ENCODE measurements at places on chromosomes 1 and 21.

GRCh38 chr1:77415579-77415978 lies 133.8 kb downstream of the AK5 start:
- DNase-seq: no peak

DNA sequence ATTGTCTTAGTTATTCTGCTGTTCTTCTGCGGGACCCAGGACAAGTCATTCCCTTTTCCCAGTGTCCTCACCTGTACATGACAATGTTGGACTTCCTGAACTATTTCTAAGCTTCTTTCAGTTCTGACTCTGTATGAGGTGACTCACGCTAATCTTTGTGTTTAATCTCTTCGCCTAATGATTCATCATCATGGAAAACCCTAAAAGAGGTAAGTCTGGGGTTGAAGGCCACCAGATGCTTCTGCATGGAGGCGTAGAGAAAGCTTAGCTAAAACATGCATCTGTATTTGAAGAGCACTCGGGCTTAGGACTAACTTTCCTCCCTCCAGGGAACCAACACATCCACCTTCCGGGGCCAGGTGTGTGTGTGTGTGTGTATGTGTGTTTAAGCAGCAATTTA lies 7.4 kb downstream of the SPRR5 start:
- DNase-seq: no peak

GRCh38 chr1:151324390-151324930 lies 2.8 kb downstream of the PI4KB start:
- DNase-seq: no peak

- DNase-seq: no peak
Measured at GRCh38 chr21:14926186-14926585, 138.6 kb downstream of the NRIP1 start.

GRCh38 chr21:33829844-33830243 lies 85.8 kb downstream of the ATP5PO start:
- no peak for DNase-seq

DNA sequence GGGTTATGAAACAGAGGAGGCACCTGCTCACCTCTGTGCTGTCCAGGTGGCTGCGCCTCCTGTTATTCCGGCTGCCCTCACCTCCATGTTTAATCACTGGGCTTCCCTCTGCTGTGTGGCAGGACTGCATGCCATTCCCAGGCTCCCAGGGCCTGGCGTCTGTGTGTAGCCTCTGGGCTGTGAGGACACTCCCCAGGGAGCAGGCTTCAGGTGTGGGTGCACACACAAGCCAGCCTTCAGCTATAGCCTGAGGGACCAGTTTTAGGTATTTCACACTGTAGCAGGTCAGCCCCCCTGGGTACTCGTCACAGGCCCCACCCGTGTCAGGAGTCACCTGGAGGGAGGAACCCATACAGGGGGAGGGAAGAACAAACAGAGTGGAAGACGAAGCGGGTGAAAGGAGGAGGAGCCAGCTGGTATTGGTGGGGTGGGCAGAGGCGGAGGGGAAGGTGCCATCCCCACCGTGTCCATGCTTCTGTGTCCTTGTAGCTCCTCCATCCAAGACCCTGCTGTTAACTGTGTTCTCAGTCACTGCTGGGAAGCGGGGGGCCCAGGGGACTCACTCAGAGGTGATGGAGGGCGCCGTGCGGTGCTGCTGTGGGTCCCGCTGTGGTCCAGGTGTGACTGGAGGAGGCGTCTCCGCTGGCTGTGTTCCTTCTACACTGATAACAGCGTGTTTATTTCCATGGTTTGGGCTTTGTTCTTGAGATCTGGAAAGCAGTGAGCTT lies 158.6 kb downstream of the PGBD5 start:
- DNase-seq: no peak

GRCh38 chr1:206066479-206067171 lies 13.7 kb downstream of the RHEX start:
- no peak for DNase-seq

DNA sequence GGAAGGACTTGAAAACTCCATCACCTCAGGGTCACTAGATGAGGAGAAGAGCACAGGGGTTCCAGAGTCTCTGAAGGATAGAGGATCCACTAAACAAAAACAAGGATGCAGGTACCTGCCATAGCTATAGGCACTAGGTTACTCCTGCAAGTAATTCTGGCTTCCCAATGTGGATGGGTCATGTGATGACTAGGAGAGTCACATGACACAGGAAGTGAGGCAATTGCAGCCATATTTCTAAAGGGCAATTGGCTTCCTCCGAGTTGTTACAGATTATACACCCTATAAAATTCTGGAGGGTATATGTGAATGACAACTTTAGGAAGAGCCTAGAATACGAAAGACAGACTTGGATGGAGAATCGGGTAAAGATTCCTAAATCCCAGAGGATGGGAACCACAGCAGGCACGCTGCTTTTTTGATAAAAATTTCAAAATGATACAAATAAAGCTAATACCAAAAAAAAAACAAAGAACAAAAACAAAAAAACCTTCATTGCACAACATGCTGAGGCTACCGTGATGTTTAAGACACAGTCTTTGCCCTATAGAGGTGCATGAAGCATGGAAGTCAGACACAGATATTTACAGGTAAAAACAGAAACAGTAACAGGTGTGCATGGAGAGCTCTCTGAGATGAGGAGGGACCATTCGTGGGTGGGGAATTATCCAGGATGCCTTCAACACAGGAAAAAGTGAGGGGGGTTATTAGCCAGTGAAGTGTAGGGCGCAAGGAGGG lies 10.5 kb downstream of the MTX1 start:
- no peak for DNase-seq

- no peak for DNase-seq
Measured at GRCh38 chr1:8155528-8156186, 129.5 kb upstream of the ERRFI1 start.

- no peak for DNase-seq
Measured at GRCh38 chr1:4494027-4494426, 160.4 kb upstream of the AJAP1 start.

- DNase-seq: no peak
Measured at GRCh38 chr1:87739141-87739540, 410.5 kb downstream of the LMO4 start.

DNA sequence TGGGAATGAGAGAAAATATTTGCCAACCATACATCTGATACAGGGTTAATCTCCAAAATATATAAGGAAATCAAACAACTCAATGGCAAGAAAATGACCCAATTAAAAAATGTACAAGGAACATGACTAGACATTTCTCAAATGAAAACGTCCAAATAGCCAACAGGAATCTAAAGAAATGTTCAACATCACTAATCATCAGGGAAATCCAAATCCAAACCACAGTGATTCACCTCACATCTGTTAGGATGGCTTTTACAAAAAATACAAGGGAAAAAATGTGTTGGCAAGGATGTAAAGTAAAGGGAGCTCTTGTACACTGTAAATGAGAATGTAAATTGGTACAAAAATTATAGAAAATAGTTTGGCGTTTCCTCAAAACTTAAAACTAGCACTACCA lies 54.7 kb upstream of the ZRANB2 start:
- no peak for DNase-seq

DNA sequence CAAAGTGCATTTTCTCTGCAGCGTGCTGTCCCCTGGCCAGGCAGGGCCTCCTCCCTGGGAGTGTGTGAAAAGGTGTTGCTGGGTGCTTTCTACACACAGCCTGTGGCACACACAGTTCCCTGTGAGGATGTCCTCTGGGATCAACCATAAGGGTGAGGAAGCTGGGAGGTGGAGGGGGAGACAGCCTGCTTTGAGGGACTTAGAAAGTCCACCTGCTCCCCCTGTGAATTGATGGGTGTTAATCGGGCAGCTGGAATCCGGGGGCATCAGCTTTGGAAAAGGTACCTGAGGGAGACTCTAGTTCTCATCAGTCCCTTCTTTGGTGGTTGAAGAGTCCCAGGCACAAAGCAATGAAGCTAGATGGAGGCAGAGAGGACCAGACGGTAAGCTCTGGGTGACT lies 35.8 kb downstream of the LHX4 start:
- DNase-seq: no peak

GRCh38 chr21:36499578-36500471 lies 19.9 kb upstream of the CLDN14 start:
- DNase-seq: no peak

GRCh38 chr1:225777058-225777582 lies 506 bp upstream of the SRP9 start:
- DNase-seq: no peak

- no peak for DNase-seq
Measured at GRCh38 chr1:125065092-125065820, 3880.5 kb downstream of the SRGAP2C start.

GRCh38 chr1:99180915-99181314 lies 83.4 kb upstream of the PLPPR4 start:
- DNase-seq: no peak

DNA sequence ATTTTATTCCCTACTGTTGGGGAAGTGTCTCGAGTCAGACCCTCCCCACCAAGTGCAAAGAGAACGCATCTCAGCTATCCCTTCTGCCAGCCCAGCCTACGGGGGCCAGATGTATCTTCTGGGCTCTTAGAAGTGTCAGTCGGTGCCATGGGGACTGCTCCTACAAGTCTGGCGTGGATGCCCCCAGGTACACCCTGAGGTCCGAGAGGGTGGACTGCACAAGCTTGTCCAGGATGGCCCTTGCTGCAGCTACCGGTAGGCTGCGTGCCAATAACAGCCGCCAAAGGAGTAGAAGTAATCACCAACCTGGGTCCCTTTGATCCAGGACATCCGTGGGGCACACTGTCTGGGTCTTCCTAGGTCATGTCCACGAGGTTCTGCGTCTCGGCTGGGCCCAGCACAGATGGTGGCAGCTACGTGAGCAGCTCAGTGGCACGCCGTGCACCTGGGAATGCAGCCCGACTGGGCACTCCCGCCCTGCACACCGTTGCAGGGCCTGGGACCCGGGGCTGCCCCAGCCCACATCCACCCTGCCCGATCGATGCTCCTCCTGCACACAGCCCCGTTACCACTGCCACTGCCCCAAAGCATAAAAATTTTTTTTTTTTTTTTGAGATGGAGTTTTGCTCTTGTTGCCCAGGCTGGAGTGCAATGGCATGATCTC lies 8.8 kb upstream of the SSU72 start:
- no peak for DNase-seq

DNA sequence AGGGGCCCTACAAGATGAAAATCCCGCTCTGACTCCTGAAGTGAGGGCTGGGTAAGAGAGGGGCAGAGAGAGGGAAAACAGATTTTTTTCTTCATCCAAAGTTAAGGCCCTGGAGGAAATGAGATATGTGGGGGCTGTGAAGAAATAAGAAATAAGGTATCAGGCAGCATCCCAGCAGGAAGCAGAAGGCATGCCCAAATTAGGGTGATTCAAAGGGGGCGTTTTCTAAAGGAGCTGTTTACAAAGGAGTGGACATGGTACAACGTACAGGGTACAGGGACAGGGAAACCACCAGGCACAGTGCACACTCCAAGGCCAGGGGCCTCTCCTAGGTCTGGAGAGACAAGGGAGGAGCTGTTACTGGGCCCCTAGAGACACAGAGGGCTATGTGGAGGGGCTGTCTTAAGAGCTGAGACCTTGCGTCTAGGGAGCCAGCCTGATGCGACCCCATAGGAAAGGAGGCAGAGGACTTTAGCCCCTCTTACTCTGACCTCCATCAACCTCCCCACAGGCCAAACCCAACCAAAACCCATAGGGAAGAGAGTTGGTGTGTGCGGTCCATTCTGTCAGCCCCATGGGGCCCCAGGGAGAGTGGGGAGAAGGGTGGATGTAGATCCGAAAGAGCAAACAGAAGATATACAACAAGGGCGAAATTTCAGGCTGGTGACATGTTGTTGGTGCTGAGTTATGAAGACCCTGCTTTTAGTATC lies 38.6 kb downstream of the STYXL2 start:
- no peak for DNase-seq

GRCh38 chr1:38153066-38153777 lies 106.6 kb upstream of the POU3F1 start:
- no peak for DNase-seq

- DNase-seq: no peak
Measured at GRCh38 chr1:178345238-178345637, 151.5 kb downstream of the CLEC20A start.

DNA sequence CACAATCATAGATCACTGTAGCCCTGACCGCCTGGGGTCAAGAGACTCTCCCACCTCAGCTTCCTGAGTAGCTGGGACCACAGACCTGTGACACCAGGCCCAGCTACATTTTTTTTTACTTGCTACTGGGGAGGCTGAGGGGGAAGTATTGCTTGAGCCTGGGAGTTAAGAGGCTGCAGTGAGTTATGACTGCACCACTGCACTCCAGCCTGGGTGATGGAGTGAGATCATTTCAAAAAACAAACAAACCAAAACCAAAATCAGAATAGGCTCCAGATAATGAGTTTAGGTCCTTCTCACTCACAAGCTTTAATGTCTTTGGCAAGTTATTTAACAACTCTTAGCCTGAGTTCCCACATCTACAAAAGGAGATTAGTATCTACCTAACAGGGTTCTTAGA lies 22.8 kb downstream of the WDR26 start:
- DNase-seq: no peak

- no peak for DNase-seq
Measured at GRCh38 chr21:45618846-45619485, 24.6 kb upstream of the PCBP3 start.

DNA sequence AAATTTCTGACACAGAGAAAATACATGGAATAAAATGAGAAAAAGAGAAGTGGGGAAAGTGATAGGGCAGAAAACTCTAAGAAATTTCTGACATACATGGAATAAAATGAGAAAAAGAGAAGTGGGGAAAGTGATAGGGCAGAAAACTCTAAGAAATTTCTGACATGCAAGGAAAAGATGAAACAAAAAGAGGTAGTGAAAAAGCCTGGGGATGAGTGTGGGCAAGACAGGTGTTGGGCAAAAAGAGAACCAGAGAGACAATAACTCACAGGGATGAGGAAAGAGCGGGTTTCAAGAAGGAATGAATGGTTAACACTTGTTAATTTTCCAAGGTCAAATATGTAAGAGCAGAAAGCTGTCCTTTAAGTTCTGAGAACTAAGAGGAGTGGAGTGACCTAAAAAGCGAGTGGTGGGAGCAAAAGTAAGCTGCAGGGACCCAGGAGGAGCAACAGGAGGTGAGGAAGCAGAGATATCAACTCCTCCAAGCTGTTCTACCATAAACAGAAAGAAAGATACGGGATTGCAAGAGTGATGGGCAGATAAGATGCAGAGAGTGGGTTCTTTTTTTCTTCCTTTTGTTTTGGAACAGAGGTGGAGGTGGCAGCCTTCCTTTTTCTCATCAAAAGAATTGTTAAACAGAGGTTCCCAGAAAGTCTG lies 29.9 kb upstream of the EXO1 start:
- DNase-seq: no peak

- DNase-seq: no peak
Measured at GRCh38 chr1:38052750-38053415, 6.3 kb upstream of the POU3F1 start.

GRCh38 chr21:36381841-36382589 lies 3.2 kb upstream of the CHAF1B start:
- DNase-seq: no peak

GRCh38 chr21:38813143-38813542 lies 7.4 kb downstream of the ETS2 start:
- DNase-seq: no peak

Measured in activated CD4-positive, alpha-beta T cell treated with anti-CD3 and anti-CD28 coated beads, Interleukin-2, amount 50 U/mL, for 48 hours (primary cell).